ENCODE measurements at places on chromosomes 7 and 10.

GRCh38 chr10:132109341-132110110 is 43.8 kb downstream of the JAKMIP3 start:
- DNase-seq: no peak

GRCh38 chr10:14325325-14325955 is 5.3 kb downstream of the FRMD4A start:
- peak; percentile 25 for DNase-seq

DNA sequence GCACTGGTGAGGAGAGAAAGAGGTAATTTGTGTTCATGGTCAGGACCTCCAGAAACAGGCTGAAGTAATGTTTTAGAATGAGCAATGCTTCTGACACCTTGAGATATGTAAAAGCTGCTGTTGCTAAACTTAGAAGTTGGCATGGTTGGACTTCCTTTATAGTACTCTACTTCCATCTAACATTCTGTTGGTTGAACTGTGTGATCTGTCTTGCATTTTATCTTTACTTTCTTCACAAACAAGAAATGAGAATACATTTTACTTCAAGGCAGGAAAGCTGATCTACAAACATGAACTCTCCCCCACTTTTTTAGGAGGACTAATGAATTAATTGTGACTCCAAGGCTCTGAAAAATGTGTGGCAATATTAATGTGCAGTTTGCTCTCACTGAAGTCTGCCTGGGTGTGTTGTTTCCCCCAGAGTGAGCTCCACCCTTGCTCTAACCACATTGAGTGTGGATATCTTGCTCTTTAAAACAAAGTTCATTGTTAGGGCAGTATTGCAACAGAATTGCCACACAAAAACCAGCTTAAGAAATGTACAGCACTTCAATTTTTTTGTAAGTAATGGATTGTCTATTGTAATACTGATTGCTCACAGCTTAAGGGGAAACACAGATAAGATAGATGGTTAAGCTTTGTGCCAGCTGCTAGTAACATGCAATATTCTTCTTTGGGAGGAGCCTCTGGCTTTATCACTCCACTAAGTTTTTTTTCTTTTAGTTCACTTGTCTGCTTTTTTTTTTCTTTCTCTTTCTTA is 69.0 kb downstream of the ADD3 start:
- peak; percentile 60 for DNase-seq

- no peak for DNase-seq
Observed at GRCh38 chr10:49140304-49141177, 6.7 kb upstream of the FAM170B start.

DNA sequence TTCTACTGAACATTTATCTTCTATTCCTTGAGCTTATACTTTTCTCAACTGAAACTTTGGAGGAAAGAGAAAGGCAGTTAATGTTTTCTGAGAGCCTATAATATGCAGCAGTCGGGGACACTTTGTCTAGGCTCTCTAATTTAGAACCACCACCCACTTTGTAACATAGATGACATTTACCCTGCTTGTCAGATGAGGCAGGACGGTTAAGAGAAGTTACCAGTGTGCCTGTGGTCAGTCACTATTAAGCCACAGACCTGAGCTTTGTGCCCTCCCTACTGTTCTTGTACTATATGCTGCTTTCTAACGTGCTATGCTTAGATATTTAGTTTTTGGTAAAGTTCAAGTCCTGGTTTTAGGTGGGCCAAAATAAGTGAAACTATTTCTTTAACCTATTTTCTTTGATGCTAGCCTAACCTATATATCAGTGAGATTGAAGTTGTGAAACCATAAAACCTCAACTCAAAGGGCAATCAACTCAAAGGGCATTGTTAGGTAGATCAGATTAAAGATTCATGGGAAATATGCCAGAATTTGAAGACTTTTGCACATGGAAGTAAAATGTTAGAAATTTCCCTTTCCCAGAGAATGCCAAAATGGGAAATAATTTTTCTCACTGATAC is 156.5 kb upstream of the AGR3 start:
- no peak for DNase-seq

DNA sequence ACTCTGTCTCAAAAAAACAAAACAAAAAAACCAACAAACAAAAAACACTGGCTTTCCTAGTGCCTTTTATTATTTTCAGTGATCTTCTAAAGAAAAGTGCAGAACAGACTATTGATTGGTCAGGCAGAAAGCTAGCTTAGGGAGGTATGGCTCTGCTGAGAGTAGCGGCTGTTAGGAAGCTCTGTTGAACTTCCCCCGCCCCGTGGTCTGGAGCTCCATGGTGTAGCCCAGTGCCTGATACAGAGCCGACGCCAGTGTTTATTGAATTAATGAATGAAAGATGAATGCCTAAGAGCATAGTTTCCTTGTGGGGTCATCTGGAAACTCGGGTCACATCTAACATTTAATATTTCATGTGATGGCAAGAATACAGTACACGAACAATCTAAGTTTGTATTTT is 90.5 kb upstream of the ARMC3 start:
- no peak for DNase-seq

- DNase-seq: no peak
Observed at GRCh38 chr7:139702811-139703486, 74.8 kb downstream of the HIPK2 start.

DNA sequence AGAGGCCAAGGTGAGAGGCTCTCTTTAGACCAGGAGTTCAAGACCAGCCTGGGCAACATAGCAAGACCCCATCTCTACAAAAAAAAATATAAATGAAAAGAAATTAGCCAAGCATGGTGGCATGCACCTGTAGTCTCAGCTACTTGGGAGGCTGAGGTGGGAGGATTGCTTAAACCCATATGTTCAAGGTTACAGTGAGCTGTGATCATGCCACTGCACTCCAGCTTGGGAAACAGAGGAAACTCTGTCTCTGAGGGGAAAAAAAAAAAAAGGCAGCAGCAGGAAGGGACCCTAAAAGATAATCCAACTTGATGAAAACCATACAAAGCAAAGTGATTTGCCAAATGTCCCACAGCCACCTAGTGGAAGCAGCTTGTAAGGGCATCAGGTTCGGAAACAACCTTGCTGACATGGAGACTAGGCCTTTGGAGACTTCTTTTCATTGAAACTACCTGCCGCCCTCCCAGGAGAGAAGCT is 15.6 kb upstream of the PBLD start:
- DNase-seq: peak; percentile 66

GRCh38 chr10:112763916-112764520 is 186.0 kb upstream of the TCF7L2 start:
- no peak for DNase-seq

DNA sequence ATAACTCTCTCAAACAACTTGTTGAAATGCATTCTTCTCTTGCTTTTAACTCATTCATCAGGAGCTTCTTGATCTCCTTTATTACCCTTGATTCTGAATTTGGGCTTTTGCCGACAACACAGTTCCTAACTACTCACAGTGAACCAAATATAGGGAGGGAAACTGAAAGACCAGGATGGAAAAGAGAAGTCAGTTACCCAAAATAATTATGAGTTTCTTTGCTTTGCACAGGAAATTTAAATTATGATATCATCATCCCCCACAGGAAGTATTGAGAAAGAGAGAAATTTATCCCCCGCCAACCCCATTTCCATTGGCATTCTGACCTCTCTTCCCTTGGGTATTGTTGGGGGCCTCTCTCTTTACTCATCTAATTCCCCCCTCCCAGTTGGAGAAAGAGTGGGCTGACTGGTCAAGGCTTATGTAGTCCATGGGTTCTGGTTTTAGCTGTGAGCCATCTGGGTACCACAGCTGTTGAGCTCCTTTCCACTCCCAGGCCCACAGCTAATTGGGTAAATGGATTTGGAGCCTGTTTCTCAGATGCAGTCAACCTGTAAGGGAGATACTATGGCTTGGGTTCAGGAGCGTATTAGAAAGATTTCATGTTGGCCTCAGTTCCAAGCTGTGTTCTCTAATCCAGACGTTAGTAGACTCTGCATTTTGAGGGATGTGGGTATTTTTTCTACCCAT is 109.0 kb downstream of the FZD1 start:
- no peak for DNase-seq

GRCh38 chr10:61701055-61701705 is 38.5 kb downstream of the CABCOCO1 start:
- no peak for DNase-seq

- DNase-seq: no peak
Observed at GRCh38 chr10:45180946-45181875, 134.2 kb downstream of the OR13A1 start.

- DNase-seq: no peak
Observed at GRCh38 chr7:73470208-73470607, 36.6 kb downstream of the FZD9 start.

- DNase-seq: no peak
Observed at GRCh38 chr10:114624951-114625780, 32.9 kb downstream of the ABLIM1 start.

GRCh38 chr7:112202816-112203215 is 3.4 kb downstream of the DOCK4 start:
- DNase-seq: peak; percentile 13

Measured in CD4-positive, alpha-beta T cell treated with Interleukin-1 beta for 1 hour (primary cell).